ENCODE measurements at places on chromosomes 2 and 18.

DNA sequence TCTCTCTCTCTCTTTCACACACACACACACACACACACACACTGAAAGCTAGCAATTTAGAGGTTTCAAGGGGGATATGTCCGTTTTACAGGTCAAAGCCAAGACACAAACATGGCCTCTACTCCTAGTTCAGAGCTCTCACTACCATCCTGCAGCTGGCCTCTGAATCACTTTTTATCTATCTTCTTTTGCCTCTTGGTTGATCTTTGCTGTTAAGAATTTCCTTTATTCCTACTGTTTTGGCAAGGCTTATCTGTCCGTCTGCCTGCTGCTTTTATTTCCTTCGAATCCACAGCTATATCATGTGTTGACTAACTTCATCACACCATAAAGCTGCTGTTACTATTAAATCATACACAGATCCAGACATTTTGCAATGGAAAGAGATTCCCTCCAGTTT is 543.0 kb downstream of the PLCL1 start:
- DNase-seq, result no peak

DNA sequence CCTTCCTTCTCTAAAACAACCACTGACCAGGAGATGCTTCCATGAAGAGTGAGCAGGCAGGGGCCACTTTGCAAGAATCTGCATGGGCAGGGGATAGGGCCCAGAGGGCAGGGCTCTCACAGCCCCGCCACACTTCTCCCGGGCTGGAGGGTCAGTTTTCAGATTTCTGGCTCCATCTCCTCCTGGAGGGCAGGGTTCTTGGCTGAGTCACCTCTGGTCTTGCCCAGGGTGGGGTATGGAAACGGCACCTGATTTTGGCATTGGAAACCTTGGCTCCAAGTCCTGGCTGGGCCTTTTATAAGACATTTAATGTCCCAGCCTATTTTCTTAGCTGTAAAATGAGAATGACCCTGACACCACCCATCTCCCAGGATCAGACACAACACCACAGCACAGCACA is 27.6 kb upstream of the ASPRV1 start:
- no peak for DNase-seq

- DNase-seq, result no peak
Observed at GRCh38 chr2:126999106-126999756, 100.5 kb downstream of the TEX51 start.

DNA sequence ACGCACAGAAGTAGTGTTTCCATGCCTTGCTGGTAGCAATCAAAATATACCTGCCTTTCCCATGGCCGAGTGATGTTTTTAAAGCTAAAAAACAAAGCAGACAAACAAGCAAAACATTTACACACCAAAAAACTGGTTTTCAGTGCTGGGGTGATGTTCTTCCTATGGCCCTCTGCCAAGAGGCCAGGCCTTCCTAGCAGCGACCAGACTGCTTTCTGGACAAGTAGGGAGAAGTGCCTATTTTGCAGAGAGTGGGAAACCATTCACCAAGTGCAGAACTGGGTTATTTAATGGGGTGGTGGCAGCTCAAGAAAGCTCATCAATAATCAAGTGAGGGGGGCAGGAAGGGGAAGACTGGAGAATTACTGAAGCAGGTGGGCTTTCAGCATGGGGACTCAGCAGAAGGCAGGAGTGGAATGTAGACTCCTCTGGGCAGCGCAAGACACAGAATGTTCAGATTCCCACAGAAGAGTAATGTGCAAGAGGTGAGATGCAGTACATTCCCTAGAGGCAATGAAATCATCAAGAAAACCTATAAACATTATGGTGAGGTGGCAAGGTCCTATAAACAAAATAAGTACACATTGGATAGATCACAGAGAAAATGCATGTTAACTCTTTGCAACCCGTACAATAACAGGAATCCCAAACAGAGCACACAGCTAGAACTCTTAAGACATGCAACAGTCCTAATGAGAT is 44.0 kb downstream of the CPO start:
- no peak for DNase-seq

DNA sequence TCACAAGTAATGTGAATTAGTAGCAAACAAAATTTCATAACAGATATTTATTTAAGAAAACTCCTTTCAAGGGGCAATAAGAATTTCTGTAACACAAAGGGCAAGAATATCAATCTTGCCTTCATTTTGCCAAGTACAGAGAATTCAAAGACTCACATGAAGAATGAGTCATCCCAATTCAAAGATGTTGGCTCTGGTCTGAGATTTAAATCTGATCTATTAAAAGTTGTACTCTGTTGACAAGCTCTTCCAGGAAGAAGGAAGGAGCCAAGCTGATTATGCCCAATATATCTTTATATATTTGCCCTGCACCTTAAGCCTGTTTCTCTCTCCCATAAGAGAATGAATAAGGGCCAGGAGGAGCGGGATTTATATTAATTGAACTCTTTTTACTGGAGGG is 55.9 kb upstream of the RPE start:
- no peak for DNase-seq

DNA sequence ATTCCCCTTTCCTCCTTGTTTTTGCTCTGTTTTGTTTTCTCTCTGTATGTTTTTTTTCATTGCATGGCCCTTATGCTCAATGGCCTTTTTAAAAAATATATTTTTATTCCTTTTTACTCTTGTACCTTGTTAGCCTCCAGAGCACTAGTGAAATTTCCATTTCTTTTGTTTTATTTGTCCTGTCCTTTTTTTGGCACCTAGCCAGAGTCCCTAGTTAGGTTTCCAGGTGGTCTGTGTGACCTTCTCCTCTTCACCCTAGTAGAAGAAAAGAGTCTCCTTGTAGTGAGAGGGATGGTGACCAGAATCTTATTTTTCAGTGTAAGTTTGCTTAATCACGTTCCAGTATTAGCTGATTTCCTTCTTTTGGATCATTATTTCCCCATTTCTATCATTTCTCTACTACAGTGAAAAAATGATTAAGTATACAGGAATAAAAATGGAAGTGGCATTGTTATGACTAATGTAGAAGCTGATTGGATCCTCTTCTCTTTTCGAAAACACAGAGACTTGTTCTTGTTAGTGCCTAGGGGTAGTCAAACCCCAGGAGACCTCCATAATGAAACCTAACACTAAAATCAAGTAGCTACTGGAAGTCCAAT is 65.9 kb downstream of the NBEAL1 start:
- DNase-seq, result no peak

DNA sequence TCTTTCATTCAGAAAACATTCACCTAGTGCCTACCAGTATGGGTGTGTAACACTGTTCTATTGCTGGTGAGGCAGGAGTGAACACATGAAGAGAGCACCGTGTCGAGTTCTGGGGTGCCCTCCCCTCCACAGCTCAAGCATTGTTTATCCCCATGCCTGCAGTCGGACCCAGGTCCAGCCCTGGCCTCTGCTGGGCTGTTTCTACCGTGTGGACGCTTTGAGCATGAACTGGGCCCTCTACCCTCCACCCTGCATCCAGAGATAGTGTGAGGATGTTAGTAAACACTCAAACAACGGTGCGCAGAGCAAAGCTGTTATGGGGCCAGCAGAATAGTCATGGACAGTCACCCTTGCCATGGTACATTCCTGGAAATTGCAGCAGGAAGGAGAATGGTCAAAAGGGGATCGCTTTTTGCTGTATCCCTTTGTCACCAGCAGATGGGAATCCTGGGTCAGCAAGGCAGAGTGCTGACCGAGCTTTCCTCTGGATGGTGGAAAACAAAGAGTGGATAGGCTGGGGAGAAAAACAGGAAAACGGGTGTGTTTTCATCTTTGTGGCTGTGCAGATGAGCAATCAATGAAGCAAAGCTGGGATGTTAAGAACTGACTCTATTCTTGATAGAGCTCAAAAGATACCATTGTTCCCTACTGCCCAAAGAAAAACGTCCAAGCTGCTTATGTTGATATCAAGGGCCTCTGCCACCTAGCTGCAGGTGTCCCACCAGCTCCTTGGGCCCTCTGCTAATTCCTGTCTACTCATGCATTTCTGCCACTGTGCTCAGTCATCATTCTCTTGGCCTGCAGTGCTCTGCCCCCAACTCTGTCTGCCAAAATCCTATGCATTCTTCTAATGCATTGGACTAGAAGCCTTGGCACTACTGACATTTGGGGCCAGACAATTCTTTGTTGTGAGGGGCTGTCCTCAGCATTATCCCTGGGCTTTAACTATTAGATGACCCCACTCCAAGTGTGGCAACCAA is 38.7 kb downstream of the REEP1 start:
- no peak for DNase-seq

GRCh38 chr2:110853516-110853915 is 121.1 kb downstream of the ACOXL start:
- DNase-seq, result no peak

DNA sequence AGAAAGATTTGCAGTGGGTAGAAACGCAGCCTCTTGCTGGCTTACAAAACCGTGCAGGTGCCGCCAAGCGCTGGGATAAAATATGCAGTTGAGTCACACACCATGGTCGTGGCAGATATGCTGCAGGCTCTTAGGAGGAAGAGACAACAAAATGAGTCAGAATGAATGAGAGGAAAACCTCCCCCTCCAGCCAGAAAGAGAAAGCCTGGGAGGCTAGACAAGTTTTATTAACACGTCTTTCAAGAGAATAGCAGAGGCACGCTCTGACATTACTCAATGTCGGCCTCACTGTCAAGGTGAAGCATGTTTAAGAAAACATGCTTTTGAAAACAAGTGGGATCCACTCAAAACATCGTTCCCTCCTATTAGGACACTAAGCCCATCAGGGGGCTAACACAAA is 37.1 kb upstream of the ZCCHC2 start:
- no peak for DNase-seq

DNA sequence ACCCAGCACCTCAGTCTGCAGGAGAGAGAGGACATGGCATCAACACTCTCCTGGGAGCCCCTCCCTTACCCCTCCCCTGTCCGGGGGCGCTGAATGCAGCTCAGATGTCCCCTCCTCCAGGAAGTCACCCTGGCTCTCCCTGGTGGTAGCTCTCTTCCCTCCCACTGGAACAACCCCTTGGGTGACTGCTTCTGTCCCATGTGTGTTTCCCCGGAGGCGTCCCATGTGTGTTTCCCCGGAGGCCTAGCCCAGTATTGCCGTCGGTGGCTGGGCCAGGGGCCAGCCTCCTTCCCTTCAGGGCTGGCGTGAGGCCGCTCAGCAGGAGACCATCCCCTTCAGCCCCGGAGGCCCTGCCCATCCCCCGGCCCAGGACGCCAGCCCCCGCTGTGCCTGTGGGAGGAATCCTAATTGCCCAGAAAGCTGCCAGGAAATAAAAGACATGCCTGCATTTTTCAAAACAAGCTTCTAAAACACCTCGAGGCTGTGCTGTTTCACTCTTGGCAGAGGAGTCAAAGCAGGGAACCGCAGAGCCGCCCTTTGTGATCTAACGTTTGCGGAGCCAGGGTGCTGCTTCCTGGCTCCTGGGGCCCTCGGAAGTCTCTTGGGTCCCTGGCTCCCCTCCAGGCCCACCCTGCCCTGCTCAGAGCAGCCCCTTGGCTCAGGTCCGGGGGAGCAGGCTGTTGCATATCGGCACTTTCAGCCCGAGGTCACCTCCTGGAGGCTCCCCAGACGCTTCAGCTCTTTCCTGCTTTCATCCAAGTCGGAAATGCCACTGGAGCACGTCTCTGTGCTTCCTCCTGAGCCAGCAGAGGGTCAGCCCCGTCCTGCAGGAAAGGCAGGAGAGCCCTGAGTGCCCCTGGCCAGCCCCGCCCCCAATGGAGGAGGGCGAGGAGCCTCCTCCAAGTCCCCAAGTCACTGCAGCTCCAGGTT is 11.4 kb downstream of the SNED1 start:
- DNase-seq, result peak; percentile 20

DNA sequence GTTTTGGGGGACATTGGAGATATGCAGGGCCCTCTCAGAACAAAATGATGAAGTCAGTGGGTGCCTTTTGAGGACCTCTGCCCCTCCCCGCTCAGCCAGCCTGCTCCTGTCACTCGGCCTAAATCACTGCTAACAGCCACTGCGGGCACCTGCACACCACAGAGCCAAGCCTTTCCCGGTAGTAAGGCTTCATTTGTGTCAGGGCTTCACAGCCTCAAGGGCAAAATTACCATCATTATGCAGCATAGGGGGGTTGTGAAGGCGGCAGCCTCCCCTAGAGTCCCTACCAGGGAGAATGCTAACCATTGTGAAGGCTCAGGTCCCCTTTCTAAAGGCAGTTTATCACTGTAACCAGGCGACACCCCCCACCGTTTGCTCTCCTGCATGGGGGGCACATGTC is 519.8 kb upstream of the MYT1L start:
- DNase-seq, result no peak

- DNase-seq, result no peak
Observed at GRCh38 chr2:140842110-140842509, 1288.7 kb downstream of the LRP1B start.

DNA sequence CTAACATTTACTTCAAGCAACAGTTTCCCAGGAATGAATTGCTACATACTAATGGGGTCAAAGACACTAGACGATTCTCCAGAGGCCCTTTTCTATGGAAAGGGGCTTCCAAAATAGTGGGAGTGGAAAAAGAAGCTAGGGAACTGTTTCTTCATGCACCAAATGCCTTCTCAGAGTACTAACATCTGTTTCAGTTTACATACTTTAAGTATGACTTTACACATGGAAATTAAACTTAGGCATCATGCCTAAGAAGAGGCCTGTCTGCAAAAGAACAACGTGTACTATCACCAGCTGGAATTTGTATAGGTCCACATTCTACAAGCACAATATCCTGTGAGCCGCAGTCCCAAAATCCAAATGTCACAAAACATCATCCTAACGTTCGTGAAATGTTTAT is 29.4 kb upstream of the WDR75 start:
- DNase-seq, result no peak

DNA sequence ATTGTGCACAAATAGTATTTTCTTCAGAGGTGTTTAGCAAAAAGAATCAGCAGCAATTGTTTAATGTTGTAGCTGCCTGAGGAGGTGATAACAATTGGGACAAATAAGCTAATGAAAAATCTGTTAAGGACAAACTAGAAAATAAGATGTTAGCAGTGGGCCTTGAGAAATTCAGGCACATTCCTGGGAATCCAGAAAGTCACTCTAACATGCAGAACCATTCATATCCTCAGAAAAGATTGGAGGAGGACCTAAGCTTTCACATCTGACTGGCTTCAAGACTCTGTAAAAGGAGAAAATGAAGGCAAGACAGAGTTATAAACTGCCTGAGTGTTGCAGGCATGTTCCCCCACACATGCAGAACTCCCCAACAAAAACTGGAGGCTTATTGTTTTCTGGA is 353.5 kb upstream of the RGPD4 start:
- no peak for DNase-seq

- DNase-seq, result no peak
Observed at GRCh38 chr2:11397513-11397912, 53.1 kb upstream of the ROCK2 start.

GRCh38 chr2:25036221-25036559 is 5.7 kb upstream of the EFR3B start:
- DNase-seq, result no peak

DNA sequence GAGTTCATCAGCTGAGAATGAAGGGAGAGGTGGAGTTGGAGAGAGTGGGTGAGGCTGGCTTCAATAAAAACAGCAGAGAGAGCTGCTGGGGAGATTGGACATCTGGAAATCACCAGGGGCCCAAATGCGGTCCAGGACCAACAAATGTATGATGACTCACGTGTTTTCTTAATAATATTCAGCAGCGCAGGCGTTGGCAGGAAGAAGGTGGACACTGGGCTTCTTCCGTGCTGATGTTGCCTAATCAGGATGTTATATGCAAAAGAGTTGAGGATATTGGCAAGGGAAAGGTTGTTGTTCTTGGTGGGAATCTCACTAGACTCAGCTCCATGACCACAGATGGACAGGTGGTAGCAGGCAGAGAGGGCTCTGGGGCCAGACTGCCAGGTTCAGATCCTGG is 12.8 kb upstream of the PLA2R1 start:
- no peak for DNase-seq
